Activated T-cell treated with anti-CD3 and anti-CD28 coated beads for 1 hour (primary cell): ENCODE measurements at places on chromosomes 5 and 9.

DNA sequence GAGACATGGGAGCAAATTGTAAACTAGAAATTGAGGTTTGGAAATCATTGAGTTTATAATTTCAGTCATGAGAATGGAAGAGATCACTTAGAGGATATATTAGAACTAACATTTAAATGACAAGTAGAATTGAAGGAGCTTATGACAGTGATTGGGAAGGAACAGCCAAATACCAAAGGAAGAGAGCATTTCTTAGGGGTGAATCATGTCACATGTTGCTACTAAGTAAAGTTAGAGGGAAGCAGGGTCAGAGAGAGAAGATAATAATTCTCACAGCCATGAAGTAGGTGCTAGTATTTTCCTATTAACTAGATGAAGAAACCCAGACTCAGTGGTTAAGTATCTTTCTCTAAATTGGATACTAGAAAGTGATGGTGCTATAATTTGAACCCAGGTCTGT lies 59.3 kb downstream of the COMMD10 start:
- no peak for DNase-seq

- DNase-seq = no peak
Measured at GRCh38 chr5:91151947-91152346, 231.2 kb downstream of the ARRDC3 start.

DNA sequence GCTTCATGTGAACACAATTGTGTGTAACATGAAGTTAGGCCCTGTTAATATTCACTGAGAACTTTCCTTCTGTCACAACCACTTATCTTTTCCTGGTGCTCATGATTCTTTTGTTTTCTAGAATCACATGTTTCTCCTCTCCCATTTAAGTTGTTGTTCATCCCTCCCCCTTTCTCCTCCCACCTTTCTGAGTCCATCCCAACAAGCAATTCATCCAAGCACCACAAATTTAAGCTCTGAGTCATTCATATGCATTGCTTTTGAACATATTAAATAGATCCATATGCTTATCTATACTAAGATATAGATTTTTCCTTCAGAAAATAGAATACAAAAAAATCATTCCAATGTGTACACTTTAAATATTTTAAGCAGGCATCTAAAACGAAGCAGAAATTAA lies 75.2 kb upstream of the NFIB start:
- DNase-seq = no peak

DNA sequence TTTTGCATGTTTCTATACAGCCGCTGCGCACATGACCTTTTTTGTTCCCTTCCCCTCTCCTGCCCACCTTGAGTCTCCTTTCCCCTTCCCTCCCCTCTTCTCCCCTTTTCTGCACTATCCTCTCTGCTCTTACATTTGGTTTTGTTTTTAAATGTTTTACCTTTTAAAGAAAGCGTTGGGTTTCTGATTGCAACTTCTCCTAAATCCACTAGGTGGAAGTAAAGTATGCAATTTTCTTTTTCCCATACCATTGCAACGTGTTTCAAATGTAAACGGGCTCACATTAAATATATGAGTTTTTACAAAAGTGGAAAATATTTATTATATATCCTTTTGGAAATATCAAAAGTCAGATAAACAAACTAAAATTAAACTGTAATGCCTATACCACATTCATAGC lies 500.9 kb downstream of the DIRAS2 start:
- DNase-seq = no peak

GRCh38 chr9:77763566-77763965 lies 115.4 kb upstream of the GNA14 start:
- DNase-seq = no peak

GRCh38 chr5:95557841-95558240 lies 2.9 kb downstream of the ARSK start:
- no peak for DNase-seq

DNA sequence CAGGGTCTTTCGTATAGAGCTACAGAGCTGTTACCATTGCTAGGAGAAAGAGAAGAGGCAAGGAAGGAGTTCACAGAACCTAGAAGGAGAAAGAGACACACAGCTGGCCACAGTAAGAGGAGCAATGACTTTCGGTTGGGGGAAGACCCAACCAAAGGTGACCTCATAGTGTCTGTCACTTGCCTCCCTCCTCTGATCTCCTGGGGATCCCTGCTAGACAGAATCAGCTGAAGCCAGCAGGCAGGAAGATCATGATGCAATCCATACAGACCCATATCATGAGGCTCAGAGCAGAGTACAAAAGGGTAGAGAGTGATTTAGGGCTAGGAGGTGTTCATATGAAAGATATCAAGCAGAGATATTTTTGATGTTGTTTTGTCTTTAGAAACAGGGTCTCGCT lies 26.0 kb upstream of the EPB41L4B start:
- no peak for DNase-seq

DNA sequence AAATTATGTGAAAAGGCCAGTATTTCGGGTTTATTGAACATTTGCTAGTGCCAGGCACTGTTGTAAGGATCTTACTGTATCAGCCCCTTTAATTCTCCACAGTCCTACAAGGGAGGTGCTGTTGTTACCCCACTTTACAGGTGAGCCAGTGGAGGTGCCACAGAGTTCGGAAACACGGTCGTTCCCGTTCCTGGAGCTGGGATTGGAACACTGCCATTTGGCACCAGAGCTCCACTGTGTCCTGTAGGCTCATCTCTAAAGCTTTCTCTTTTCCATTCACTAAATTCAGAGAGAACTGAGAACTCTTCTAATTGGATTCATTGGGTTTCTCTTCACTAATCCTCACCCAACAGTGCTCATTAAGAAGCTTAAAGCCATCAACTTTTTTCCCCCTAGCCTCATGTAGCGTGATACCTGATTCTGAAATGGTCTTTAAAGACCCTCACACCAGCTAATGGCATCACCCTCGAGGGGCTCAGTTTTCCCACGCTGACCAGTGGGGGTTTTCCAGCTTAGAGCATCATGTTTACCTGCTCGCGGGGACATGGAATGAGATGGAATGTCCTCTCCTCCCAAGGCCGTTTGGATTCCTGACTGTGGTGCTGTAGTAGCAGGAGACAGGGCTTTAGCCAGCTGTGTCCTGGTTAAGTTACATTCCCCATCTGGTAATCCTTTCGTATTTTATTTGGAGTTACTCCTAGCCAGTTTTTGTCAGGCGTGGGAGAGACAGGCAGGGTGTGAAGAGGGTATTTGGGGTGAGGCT lies 5.8 kb downstream of the ERGIC1 start:
- DNase-seq = no peak

GRCh38 chr9:89482901-89483361 lies 15.0 kb downstream of the SEMA4D start:
- DNase-seq = no peak

DNA sequence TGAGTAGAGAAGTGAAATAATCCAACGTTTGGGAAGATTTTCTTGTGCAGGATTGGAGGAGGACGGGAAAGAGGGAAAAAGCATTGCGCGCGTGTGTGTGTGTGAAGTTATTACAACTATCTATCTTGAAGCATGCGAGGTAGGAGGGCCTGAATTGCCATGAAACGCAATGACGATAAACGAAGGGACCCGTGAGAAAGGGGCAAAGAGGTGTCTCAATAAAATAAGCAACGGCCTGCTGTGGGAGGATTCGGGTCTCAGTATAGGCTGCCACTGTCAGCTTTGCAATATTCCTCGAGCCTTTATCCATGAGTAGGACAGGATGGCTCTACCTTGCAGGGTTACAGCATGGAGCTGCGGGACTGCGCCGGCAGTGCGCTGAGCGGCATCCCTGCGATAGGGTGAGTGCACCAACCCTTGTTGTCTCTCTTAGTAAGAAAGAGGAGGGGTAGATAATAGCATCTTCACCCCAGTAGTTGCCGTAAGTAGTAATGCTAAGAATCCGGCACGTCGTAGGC lies 631 bp upstream of the RCL1 start:
- no peak for DNase-seq

DNA sequence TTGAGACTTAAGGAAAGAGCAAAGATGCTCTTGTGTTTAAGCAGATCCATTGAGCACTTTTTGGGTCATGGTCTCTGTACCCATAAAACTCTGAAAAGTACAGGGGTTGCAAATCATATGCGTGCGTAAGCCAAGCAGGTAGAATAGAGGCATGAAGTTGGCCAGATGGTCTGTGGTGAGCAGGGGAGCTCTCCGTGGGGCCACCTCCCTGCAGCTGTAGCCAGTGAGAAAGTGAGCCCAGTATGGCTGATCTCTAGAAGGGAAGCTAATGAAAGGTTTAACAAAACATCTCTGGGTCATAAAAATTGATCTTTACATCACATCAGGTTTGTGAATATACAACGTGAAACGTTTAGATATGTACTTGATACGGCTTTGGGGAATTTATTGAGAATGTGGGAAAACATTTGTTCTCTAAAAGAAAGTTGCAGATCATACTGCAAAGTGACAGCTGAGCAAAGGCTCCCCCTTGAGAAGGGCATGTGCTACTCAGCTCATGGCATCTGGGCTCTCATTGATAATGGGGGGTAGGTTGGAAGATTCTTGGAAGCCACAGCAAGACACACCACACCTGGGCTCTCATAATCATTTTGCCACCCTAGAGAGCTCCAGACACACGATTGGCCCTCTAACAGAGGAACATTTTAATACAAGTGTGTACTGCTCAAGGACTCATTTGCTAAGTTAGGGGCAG lies 30.6 kb downstream of the SH3GL2 start:
- DNase-seq = no peak

DNA sequence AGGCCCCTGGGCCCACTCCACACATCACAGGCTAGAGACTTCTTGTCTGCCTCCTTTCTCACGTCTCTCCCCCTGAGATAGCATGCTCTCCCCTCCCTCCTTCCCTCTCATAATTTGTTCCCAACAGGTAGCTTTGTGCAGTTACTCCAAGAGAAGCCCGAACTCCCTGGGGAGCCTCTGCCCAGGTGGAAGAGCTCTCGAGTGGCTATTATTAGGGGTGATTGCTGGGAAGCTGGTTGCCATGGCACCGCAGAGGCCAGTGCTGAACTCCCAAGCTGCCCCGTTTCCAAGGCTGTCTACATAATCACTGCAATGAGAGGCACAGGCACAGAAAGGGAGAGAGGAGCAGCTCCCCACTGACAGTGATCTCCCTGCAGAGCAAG lies 104.7 kb upstream of the GPR151 start:
- no peak for DNase-seq

DNA sequence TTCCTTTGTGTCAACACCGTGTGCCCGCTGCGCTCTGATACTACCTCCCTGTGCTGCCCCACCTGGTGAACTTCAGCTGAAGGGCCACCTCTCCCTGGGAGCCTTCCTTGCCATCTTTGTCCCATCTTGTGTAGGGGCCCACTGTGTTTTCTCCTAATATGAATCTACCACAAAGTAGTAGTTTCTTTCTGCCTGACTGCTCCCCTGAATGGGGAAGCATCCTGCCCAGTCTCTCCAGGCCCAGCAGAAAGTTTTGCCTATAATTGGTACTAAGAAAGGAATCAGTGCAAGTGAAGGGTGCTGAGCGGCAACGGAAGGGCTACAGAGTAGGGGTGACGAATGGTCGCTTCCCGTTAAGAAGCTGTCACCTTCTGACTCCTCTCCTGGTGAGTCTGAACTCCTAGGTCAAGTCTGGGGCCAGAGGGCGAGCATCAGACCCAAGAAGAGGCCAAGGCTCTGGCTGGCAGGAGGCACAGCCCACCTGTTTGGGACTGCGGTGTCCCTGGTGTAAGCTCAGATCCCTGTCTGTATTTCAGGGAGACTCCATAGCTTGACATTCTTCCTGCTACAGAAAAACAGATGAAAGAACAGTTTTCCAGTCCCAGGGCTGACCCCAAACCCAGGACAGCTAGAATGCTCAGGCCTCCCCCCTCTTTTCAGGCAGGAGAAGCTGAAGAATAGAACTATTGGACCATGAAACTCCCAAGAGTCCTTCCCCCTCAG lies 24.1 kb downstream of the WWC1 start:
- DNase-seq = no peak

GRCh38 chr9:95133325-95133705 lies 184.2 kb downstream of the FANCC start:
- DNase-seq = no peak

DNA sequence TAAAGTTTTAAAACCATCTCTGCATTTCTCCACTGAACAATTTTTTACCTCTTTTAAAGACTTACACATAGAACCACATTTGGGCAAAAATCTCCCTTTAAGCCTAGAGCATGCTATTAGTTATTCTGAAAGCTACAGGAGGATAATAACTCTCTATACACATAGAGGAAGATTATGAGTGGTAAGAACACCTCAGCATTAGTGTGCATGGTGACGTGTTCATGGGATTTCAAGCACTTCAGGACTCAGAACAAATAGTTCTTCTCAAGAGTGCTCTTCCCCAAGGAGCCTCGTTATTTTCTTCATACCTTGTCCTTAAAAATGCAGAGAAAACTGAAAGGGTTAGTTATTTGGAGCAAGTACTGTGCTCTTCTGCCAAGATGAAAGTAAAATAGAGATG lies 256.9 kb upstream of the TUSC1 start:
- DNase-seq = no peak
